Stimulated activated CD4-positive, alpha-beta T cell treated with anti-CD3 and anti-CD28 coated beads, TNF-alpha, amount 100 ng/mL, for 1 hour (primary cell): ENCODE measurements at places on chromosomes 6 and 20.

DNA sequence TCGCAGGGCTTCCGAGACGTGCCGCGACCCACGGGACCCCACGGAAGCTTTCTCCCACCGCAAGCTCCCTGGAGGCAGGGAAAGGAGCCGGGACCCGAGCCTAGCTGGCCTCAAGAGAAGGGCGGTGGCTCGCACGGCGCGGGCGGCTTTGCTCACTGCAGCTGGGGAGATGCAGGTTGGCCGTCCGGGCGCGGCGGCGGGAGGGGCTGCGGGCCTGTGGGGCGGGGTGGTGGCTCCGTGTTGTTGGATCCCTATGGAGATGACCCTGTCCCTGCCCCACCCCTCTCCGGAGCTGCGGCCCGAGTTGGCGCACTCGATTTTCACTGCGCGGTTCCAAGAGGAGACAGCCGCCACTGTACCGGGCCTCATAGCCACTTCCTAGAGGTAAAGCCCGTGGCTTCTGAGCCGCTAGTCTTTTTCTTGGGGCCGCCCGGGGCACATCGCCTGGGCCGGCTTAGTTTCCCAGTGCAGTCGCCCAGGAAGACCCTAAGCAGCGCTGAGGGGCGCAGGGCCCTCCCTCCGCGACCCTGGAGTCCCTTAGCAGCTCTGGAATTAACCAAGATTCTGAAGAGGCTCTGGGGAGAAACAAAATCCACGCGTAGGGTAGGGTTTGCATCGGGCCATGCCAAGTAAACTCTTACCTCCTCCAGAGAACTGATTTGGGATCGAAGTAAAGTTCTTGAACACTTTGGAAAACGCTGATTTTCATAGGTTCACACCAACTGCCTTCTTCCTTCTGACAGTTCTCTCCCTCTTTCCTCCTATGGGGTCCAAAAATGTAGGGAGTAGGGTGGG, at the start of gene ECT2L:
Gene ECT2L, plus strand, starts transcription at position 279 of the 795 bp plus-strand sequence. CDS start 17,188 bp downstream, outside the sequence.
- DNase-seq: no peak

- no peak for DNase-seq
These were observed 41.0 kb upstream of the GCNT2 start for GRCh38 chr6:10479939-10480700.

- no peak for DNase-seq
These were observed 44.4 kb downstream of the MDN1 start for GRCh38 chr6:89775150-89775549.

DNA sequence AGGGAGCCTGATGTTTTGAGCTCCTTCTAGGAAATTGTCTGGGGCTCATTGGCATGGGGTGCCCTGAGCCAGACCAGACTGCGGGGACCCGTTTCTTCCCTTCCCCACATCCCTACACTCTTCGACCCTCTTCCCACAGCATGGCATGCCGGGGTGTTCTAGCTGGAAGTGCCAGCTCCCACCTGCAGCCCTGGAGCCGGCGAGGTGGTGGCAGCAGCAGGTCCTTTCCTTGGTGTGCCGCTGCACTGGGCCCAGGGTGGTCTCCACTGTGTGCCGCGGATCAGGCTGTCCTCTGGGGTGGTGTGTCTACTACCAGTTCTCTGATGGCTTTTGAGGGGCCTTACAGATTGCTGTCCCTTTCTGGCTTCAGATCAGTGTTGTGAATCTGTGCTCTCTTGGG, 7.5 kb upstream of the RWDD1 start:
- DNase-seq: no peak

GRCh38 chr6:100761841-100762240, 119.3 kb downstream of the ASCC3 start:
- DNase-seq: no peak

- DNase-seq: no peak
These were observed 193.4 kb upstream of the CDYL start for GRCh38 chr6:4582506-4583417.

GRCh38 chr20:35954200-35954906, at the start of gene SCAND1:
SCAND1 (minus strand) TSS chr20:35954502; CDS start chr20:35954284, 218 bp downstream.
- DNase-seq: peak; percentile 94

DNA sequence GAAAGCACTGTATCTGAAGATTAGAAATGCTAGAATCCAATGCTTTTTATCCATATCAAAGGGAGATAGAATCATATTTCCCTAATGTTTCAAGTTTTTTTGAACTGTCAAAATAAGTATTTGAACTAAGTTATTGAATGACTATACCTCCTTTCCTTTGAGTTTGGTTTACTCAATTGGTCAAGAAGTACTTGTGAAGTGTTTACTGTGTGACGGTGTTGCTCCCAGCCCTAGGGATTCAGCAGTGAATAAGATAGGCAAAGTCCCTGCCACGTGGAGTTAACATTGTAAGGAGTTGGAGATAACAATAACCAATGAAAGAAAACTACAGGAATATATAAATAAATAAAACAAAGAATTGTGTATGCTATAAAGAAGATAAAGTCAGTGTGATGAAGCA, 535.9 kb downstream of the FRK start:
- no peak for DNase-seq

DNA sequence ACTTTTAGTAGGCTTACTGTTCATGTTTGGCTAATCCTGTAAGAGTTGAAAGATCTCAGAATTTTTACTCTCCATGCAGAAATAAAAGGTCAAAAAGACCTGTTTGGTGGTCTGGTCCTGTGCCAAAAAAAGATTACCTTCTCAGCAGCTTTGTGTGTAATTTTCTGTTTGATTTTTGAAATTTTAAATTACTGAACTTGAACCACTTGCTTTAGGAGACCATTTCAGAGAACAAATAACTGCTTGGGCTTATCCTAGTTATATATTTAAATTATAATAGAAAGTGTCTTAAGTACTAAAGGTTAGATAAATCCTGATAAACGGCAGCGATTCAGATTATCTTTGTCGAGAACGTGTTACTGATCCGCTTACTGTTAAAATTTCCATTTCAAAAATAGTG, 118.3 kb upstream of the GRIK2 start:
- DNase-seq: no peak

GRCh38 chr6:42030585-42031506, 19.5 kb upstream of the TAF8 start:
- no peak for DNase-seq

- no peak for DNase-seq
These were observed 18.6 kb upstream of the CDK19 start for GRCh38 chr6:110833831-110834230.

DNA sequence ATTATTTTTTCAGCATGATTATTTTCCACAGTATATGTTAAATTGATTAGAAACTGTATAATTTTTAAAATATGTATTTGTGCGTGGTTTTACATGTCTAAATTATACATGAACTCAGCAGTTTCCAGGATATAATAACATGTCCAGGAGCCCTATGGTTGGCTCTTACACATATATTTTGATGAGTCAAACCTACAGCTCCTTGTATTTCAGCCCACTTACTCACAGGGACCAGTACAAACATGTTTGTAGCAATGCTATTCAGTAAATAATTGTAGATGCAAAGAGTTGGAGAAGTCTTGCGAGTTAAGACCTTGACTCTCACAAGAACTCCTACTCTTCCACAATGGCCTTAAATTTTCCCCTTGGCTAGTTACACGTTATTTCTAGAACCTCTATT, 107.2 kb upstream of the SASH1 start:
- DNase-seq: no peak

DNA sequence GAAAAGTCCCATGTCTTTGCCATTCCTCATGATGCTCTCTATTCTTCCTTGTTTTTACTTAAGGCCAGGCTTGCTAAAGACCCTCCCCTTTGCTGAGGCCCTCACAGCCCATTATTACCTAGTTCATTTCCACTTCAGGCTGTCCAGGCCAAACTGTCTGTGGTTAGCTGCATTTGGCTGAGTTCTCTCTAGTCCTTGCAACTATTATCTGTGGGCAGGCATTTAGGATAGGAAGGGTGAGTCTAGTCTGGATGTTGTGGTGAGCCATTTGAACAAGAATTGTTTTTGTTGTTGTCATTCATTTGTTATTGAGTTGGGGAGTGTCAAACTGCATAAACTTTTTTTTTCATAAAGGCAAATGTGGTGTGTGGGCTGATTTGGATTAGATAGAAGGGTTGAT, 182.4 kb downstream of the CD109 start:
- DNase-seq: no peak

GRCh38 chr6:133447924-133448323, 206.8 kb downstream of the EYA4 start:
- no peak for DNase-seq

GRCh38 chr6:14986370-14986769, 259.5 kb upstream of the JARID2 start:
- no peak for DNase-seq

DNA sequence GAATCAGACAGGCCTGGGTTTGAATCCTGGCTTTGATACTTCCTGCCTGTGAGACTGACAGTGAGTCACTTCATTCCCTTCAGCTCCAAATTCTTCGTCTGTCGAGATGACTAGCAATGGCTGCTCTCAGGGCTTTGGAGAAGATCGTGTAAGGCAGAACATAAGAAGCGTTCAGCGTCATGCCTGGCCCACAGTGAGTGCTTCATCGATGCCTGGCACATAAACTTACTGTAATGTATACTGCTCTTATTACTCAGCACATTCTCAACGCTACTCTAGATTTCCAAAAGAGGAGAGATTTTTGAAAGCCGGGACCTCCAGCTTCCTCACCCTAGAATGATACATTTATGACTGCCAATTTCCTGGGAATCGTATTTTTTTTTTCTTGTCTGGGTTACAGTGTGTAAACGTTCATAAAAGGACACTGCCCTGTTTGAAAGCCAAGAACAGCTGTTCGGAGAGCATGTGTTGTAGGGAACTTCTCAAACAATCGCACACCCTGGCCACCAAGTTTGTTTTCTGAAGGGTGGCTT, 16.2 kb upstream of the BCAS1 start:
- DNase-seq: no peak

DNA sequence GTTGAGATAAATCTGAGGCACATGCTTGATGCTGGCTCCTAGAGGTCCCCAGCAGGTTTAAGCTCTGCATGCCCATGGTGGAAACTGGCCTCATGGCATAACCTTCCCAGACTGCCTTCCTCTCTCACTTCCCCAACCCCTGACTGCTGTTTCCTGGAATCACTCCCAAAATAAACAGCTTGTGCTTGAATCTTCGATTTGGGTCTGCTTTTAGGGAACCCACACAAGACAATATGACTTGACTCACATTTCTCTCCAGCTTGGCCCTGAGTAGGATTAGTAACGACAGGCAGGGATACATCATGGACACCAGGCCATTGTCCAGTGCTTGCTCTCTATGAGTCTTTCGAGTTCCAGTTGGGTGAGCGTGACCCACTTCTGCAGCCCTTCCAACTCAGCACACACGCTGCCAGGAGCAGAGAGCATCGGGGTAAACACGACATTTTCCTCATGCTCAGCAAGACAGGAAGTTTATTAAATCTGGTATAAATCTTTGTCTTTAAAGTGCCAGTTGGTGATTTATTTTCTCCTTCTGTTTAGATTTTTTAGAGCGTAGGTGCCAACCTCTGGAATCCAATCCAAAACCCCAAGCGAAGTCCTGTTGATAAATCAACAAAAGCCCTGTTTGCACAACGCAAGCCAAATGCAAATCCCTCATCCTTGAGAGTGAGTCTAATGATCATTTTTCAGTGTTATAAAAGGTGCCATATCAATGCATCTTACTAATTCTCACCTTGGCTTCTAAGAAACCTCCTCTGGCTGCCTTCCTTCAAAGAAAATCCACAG, 135.0 kb downstream of the FOXA2 start:
- no peak for DNase-seq

GRCh38 chr6:47922391-47922790, 140.6 kb downstream of the OPN5 start:
- no peak for DNase-seq

DNA sequence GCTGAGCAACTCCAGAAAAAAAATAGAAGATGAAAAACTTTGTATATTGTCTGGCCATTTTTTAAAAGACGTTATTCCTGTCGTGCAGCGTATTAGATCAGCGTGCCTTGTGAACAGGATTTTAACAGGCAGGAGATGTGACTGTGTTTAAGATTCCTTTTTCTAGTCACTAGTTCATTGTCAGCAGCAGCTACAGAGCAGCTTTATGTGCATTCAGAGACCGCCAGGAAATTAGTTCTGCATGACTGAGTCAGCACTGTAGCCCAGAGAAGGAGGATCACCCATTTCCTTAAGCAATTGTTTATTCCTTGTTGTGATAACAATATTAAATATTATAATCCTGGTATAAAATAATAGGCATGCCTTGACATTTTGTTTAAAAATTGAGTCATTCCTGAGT, 75.4 kb upstream of the ADGRB3 start:
- DNase-seq: no peak

DNA sequence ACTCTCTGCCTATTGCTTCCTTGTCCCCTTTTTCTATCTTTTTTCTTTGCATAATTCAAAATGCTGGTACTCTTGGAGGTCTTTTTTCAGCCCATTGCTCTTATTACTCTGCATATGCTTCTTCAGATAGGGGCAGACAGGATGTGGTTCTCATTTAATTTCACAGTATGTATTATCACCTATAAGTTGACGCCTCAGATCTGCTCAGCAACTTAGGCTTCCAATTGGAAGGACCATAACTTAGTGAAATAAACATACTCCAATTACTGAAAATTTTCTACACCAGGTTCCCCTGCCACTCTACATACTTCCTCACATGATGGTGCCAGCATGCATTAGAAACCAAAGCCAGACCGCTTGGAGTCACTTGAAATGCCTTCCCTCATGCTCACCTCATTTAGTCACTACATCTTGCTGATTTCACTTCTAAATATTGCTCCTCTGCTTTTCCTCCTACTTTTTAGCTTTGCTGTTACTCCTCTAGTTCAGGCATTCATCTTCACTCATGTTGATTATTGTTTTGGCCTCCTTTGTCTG, 34.5 kb upstream of the AHI1 start:
- no peak for DNase-seq

GRCh38 chr6:28425944-28426541, 17.2 kb downstream of the ZSCAN23 start:
- DNase-seq: no peak

GRCh38 chr6:7991536-7991935, 72.7 kb downstream of the BLOC1S5 start:
- no peak for DNase-seq

DNA sequence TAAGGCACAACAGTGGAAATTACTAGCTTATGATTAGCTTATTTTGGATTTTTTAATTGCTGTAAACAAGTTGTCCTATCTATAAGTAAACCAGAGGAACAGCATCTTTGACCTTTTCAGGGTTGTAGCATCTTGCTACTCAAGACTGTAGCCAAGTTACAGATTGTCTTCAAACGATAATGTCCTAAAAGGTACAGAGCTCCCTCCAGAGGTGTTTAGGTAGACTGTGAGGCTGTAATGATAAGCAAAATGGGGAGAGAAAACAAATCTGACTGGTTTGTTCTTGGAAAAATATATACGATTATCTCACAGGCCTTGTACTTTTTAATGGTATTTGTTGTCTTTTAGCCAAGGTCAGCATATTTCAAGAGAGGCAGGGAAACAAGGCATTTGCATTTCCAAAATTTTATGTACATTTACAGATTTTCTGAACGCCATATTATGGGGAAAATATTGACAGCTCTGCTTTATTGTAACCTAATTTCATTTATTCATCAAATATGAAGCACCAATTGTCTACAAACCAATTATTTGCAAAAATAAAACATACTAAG, 273.4 kb downstream of the MEI4 start:
- DNase-seq: no peak

GRCh38 chr6:68127074-68127473, 508.0 kb upstream of the ADGRB3 start:
- DNase-seq: no peak
